NCI-H1694 treated with DMSO at 0.1 percent for 48 hours (cell line): ENCODE measurements at places on chromosomes 12 and 14.
A peak's percentile ranks its signal among the peaks of the same experiment; 100 is the strongest.

DNA sequence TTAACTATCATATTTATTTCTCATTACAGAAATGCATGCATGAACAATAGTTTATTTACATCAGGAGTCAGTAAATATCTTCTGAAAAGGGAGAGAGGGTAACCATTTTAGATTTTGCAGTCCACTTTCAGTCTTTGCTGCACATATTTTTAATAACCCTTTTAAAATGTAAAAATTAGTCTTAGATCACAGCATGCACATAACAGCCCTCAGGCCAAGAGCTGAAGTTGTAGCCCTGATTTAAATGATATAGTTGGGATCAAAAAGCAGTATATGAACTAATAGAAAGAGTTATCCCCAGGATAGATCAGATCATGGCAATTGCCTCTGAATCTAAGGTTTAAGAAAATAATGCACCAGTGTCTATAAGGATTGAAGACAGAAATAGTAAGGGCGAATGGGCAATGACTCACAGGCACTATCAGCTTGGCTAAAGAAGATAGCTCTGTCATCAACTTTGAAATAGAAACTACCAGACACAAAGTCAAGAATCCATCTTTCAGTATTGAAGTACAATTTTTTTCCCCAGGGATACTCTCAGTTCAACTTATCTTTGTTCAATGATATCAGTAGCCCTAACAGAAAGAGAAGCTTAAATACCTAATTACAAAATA is 13.1 kb upstream of the CLEC7A start:
- no peak for DNase-seq

DNA sequence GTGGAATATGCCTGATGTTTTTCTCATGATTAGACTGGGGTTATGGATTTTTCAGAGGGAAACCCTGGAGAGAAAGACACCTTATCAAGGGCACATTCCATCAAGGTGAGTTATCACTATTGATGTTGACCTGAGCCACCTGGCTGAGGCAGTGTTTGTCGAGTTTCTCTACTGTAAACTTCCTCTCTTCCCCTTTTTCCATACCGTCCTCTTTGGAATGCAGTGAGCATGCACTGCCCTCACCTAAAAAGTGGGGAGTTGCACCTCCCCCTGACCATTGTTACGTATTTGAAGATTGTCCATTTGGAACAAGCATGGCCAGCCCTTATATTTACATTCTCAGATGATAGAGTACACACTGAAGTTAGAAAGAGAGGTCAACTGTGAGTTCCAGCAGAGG is 53.9 kb upstream of the PWP1 start:
- no peak for DNase-seq

- DNase-seq: no peak
Measured at GRCh38 chr12:112810235-112810917, 18.8 kb downstream of the RPH3A start.

GRCh38 chr14:85921241-85921640 is 391.3 kb downstream of the FLRT2 start:
- no peak for DNase-seq

DNA sequence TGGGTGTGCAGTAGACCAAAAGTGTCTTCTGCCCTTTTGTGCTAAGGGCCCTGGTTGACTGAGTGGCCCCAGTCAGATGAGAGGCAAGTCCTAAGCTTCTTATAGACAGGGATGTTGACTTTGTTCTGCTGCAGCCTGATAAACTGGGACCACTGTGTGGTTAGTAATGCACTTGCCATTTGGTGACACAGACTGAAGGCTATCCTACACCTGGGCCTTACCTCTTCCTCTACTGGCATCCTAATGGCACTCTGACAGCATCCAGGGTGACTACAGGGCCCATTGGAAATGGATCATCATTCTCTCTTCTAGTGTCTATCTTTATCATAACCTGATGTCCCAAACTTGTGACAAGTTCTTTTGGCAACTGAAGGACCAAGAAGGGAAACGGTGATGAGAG is 3.3 kb downstream of the SDR39U1 start:
- no peak for DNase-seq

GRCh38 chr12:119544765-119545625 is 48.6 kb upstream of the TMEM233 start:
- DNase-seq: peak; percentile 60

DNA sequence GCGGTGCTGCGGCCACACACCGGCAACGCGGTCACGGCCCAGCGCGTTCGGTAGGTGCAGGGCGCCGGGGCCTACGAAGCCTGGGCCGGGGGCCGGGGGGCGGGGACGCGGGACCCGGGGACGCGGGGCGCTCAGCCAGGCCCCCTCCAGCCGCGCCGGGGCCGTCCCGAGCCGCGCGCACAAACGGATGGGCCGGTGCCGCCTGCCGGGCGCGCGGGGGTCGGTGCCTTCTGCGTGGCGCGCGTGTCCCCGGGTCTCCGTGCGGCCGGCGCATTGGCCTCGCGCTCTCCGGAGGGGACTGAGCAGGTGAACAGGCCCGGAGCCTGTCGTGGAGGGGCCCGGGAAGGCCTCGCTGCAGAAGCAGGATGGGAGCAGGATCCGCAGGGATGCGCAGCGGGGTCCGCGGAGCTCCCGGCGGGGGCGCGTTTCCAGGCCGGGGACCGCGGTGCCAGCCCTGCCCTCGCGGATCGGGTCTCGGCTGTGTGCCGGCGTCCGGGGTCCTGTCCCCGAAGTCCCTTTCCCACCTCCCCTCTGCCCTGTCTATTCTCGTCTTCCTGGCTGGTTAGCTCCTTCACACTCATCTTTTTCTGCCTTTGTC is 421 bp downstream of the GLT1D1 start:
- DNase-seq: no peak

- no peak for DNase-seq
Measured at GRCh38 chr12:1217191-1217949, 226.3 kb downstream of the ERC1 start.

- DNase-seq: peak; percentile 79
Measured at GRCh38 chr14:78758333-78758732, 588.2 kb downstream of the NRXN3 start.

DNA sequence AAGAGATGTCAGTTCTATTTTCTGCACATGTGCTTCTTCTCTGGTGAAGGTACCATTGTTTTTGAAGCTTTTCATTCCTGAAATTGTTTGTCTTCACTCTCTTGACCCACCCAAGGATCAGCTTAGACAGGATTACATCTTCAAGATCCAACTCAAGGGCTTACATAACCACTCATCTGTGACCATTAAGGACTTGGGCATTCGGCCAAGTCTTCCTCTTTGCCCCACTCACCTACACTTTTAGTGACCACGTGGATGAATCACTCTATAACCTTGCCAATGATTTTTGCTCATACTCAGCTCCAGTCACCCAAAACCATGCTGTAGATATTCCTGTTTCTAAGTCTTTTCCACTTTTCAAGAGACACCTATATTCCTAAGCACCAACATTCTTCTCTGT is 36.5 kb upstream of the SSTR1 start:
- DNase-seq: no peak

DNA sequence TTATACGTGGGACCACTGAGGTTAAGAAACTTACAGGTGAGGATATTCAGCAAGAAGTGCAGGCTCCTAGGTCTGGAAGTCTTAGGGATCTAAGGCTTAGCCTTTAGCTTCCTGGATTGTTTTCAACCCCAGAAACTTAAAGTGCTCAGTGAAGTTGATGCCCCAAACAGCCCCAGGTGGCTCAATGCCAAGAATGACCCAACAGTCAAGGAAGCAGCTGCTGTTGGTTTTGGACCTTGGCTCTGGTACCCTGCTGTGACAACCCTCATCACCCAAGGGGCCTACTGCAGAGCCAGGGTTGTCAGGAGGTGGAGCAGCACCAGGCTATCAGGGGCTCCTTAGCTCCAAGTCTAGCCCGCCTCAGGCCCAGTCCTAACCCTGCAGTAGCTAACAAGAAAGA is 36.8 kb downstream of the VDR start:
- DNase-seq: no peak

- DNase-seq: no peak
Measured at GRCh38 chr12:77060883-77061240, 4.5 kb downstream of the E2F7 start.

DNA sequence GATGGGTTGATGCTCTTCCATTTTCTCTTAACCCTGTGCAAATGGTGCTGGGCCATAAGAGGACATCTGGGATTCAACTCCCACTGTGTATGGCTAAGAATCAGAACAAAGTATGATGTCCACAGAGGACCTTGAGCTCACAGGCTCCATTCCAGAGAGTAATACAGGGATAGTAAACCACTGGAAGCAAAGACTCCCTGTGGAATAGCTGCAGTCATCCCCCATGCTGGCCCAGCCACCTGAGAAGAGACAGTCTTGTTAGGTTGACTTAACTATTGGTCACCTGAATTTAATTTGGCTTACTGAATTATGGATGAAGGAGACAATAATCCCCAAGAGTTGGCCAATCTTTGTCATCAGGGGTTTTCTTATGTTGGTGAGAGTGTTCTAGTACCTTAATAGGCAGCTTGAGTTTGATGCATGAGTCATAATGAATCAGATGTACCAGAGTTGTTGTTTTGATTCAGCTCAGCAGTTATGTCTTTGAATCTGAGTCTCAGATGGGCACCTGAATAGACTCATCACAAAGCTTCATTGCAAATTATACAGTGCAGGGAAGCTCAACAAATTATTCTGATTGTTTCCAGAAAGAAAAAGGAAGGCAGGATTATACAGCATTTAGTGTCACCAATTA is 122.7 kb downstream of the SSPN start:
- DNase-seq: no peak

GRCh38 chr14:67166450-67166853 is 22.8 kb upstream of the GARIN2 start:
- peak; percentile 46 for DNase-seq

DNA sequence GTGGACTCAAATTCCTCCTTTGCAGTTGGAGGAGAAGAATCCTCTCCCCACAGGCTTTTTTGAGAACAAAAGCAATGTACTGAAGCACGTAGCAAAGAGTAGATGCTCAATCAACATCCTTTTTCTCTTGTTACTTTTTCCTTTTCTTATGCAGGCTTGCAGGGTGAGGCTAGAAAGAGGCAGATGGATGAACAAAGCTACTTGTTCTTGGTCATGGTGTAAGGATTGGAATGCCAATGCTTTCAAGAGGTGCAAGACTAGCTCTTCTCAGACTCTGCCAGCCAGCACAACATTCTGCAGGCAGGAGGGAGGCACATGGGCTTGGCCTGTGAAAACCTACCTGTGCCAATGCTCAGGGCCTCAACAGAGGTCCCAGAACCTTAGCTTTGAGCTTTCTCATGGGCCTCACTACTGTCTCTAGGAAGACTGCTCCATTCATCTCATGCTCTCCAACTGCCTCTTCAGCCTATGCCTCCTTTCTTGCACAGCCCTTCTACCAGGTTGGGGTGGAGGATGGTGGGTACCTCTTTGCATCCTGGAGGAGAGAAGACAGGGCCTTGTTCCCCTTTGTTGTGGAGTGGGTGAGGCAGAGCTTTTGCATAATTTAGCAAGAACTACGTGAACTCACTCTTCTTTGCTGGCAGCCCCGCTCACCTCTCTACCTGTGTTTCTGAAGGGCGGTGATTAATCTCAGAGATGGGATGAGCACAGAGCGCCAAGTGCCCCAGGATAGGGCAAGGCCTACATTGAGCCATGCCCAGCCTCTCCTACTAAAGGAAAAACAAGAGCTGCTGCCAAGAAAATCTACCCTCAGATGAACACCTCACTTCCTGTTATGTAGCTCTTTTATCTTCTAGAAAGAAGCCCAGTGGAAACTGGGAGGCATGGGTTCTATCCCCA is 1119.7 kb downstream of the VRK1 start:
- DNase-seq: no peak

DNA sequence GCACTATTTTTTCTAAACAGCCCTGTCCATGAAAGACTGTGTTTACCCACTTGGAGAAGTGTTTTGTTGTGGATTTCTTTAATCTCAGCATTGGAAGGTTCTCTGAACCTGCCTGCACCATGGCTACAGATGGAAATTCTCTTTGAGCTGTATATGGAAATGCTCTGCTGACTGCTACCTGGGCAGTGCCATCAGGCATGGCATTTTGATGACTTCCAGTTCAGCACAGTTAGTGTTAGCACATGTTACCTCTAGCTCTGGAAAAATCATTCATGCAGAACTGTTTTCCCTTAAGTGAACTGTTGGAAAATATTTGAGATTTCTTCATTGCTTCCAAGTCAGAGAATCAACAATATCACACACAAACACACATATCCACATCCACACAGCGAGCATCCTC is 52.6 kb upstream of the RIC8B start:
- no peak for DNase-seq

DNA sequence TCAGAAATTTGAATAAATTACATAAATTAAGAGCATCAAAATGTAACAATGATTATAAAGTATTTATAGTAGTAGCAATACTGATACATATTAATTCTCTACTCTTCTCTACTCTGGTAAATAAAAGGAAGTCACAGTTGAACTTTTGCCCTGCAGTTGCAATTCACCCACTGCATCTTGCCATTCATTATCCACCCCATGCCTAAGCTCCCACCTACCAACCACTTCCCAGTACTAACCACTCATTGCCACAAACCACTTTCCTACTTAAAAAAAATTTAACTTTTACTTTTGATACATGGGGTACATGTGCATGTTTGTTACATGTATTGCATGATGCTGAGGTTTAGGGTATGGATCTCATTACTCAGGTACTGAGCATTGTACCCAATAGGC is 174.0 kb downstream of the RASSF9 start:
- DNase-seq: no peak

GRCh38 chr12:74365178-74365964 is 172.3 kb upstream of the ATXN7L3B start:
- peak; percentile 32 for DNase-seq

- DNase-seq: peak; percentile 62
Measured at GRCh38 chr12:104201238-104202001, 14.2 kb upstream of the TXNRD1 start.

GRCh38 chr12:91813701-91814100 is 331.9 kb downstream of the BTG1 start:
- DNase-seq: no peak

DNA sequence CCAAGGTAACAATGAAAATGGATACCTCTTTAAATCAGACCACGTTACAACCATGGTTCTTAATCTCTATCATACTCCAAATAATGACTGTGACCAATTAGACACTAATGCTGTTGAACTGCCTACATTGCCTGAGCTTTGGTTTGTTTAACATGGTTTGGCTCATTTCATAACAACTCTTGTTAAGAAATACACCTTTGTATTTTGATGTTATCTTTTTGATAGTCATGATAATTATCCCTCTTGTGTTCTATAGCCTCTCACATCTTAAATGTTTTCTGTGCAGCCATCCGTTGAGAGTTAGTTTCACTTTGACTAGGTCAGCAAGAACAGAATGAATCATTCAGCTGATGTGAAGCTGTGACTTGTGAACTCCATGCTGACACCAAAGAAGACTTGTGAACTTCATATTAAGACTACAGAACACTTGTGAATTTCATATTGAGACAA is 75.5 kb upstream of the RERGL start:
- peak; percentile 25 for DNase-seq

GRCh38 chr12:110006115-110006514 is 6.9 kb downstream of the ANKRD13A start:
- no peak for DNase-seq

DNA sequence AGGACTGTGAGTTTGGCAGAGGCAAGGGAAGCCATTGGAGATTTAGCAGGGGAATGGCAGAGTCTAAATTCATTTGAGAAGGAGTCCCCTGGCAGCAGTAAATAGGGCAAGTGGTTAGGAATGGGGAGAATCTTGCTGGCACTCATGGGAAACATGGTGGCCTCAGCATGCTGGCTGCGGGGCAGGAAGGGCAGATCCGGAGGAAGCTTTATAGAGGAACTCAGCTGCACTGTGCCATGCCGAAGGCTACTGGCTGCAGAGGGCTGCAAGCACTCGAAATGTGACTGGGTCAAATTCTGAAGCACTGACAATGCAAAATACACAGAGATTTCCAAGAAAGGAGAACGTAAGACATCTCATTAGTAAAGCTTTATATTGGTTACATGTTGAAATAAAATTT is 23.9 kb downstream of the CCNK start:
- DNase-seq: no peak

- peak; percentile 69 for DNase-seq
Measured at GRCh38 chr12:6768437-6768914, 2.3 kb downstream of the PTMS start.
